ENCODE measurements at places on chromosomes 2 and 18.

DNA sequence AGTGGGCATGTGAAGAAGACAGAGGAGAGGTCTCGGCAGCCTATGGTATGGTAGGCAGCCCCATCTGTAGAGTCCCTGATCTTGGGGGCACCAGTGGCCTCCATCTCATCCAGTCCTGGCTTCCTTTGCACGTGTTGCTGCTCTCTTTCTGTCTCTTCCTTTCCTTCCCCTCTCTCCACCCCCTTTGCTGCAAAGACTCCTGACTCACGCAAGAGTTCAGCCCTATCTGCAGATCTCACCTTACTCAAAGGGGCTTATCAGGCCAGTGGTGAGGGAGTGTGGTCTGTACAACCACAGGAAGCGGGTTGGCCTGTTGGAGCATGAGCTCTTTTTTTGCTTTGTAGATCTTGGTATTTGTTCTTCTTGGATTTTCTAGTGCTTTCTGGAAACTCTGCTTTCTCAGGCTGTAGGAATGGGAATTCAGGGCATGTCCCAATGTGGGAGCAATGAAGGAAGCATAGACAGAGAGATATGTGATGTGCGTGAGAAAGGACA is 14.6 kb upstream of the NT5DC4 start:
- DNase-seq = peak; percentile 29

GRCh38 chr2:10469955-10470608 is 22.0 kb upstream of the ODC1 start:
- DNase-seq = no peak

GRCh38 chr2:29918941-29919340 is 2.4 kb downstream of the ALK start:
- DNase-seq = no peak

DNA sequence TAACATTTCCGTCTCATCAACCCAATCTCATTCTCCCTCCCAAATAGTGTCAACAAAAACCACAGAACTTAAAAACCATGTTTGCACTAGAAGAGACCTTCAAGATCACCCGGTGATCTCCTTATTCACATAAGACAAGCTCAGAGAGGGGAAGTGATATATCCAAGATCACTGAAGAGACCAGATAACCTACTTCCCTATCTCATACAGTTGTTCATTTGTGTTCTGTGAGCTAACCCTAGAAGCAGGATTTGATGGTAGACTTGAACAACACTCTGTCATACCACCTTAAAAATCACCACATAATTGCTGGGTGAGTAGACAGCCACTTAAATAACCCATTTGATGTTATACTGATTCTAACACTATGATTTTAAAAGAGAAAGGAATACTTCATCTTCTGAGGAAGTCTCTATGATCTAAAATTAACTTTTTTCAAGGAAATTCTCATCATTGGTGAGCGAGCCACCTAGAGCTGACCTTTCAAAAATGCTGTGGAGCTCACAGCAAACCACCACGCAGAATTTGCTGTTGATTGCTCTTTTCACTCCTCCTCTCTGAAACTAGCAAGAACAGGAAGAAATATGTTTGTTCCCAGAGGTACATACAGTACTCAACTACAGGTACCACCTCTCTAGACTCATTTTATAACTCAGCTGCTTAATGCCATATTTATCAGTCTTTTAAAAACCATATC is 15.1 kb downstream of the AAK1 start:
- DNase-seq = peak; percentile 61

DNA sequence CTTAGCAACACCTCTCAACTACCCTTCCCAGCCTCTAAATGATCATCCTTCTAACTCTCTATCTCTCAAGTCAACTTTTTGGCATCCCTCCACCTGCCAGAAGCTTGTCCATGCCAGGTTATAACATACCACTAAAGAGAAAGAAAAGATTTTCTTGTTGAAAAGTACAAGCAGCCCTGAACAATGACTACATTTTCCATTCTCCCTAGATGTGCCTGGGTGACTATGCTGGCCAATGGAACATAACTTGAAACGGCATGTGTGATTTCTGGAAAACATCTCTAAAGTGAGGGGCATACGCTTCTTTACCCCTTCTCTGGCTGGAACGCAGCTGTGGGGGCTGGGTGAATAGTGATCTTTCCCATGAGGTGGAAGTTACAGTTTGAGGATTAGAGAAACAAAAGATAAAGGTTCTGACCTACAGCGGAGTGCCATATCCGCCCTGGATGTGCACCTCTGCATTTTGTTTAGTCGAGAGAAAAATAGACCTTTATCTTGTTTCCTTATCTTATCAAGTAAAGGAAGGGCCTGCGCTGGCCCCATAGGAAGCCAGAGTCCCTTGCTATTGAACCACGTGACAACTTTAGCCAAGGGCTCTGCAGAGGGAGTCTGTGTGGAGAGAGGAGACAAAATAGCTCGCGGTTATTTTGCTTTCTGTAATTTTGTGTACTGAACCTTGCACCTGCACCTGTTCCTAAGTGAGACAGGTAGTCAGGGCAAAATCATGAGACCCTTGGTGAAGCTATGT is 436.8 kb downstream of the TGIF1 start:
- DNase-seq = no peak

GRCh38 chr2:241561832-241562231 is 3.3 kb downstream of the BOK start:
- DNase-seq = no peak

GRCh38 chr2:19043893-19044292 is 314.5 kb downstream of the OSR1 start:
- no peak for DNase-seq

- no peak for DNase-seq
Observed at GRCh38 chr18:12774982-12775381, 72.1 kb downstream of the PSMG2 start.

GRCh38 chr2:241804326-241805229 is 4.4 kb upstream of the NEU4 start:
- DNase-seq = peak; percentile 5

GRCh38 chr2:30248791-30249190 is 17.5 kb downstream of the LBH start:
- no peak for DNase-seq

DNA sequence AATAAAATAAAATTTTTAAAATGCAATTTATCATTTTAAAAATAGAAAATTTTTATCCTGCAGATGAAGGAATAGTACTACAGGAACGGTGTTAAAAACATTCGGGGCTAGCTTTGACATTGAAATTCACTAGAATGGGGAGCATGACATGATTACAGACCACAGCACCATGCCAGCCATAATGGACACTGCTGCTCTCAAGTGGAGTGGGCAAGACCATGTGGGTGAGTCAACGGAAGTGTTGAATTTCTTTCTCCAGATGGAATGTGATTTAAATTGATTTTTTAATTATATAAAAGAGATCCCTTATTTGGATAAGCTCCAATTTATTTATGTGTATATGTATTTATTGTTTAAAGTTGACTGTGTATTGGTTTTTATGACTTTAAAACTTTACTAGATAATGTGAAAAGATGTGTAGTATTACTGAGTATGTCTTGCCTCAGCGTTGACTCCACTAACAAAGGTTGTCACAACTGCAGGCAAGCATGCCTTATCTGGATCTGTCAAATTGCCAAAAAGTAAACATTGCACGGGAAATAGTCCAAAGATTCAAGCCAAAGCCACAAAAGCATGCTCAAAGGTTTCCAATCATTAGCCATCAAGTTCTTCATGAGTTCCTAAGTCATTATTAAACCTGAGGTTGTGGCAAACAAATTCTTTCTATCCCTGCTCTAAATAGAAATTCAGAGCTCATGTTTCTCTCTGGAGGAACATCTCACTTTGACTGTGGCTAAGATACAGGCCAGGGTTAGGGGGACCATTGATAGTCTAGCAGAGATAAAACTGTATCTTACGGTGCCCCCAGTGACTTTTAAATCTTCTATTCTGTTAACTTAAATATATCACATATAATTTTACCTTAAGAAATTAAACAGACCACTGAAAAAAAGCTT is 536.9 kb downstream of the TMX3 start:
- DNase-seq = no peak

Data from AML-193 (cell line).